ENCODE measurements at places on chromosomes 3 and 15.

DNA sequence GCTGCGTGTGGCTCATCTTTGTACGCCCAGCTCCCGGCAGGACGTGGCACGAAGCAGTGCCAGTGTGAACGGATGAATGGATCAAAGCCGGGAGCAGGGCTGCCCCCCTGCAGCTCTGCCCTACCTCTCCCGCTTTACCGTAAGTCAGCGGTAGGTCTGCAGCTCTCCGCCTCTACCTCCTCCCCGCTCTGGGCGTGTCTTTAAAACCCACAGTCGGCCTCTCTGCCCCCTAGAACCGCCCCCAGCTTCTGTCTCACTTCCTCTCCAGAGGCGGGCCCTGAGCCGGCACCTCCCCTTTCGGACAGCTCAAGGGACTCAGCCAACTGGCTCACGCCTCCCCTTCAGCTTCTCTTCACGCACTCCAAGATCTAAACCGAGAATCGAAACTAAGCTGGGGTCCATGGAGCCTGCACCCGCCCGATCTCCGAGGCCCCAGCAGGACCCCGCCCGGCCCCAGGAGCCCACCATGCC is at the start of gene PML:
PML (plus strand) TSS at position 304 of the 471 bp plus-strand sequence; CDS start at position 401, 97 bp downstream.
- DNase-seq, result peak; percentile 74

DNA sequence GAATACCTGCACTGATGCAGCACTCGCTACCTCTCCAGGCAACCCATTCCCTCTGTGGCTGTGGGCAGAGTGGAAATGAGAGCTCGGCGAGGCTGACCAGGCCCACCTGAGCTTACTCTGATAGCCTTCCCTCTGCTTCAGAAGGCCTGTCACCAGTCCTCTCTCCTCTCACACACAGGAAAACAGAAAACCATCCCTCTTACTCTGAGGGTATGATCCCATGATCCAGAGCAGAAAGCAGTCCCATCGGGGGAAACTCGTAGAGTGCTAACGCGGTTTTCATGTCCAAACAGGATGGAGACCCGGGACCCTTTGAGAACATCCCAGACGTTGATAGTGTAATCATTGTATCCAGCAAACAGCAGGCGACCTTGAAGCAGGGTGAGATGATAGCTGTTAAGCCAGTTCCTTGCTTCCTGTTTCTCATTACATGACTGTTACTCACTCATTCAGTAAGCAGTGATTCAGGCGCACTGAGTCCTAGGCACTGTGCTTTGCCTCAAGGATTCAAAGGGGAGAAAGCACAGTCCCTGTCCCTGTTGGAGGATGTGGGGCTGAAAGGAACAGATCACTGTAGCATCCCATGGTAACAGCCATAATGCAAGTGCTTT is 11.8 kb upstream of the BCL2L10 start:
- no peak for DNase-seq

DNA sequence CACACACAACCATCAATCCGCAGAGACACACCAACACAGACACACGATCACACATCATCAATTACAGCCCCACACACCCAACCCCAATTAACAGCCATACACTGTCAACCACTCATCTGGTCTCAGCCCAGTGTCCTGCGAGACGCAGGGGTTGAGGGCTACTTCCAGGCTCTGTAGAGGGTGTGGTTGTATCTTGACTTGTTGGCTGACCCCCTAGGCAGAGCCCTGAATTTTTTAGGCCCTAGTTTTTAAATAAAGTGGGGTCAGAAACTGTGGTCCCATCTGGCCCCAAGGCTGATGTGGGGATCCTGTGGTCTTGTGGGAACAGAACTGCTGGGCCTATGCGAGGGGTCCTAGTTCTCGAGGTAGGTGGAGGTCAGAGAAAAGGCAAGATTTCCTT is 9.2 kb downstream of the VILL start:
- DNase-seq, result no peak

DNA sequence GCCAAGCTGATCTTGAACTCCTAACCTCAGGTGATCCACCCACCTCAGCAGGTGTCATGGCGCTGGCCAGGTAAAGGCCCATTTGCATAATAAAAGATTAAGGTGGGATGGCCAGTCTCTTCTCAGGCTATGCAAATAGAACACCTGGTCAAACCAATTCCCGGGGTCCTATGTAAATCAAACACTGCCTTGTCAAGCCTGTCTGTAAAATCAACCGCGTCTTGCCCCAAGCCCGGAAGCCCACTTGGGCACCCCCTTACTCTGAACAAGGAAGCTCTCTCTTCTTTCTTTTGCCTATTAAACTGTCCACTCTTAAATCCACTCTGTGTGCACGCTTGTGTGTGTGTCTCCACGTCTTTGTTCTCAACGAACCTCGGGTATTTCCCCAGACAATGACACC is 13.0 kb upstream of the POC1A start:
- DNase-seq, result no peak

DNA sequence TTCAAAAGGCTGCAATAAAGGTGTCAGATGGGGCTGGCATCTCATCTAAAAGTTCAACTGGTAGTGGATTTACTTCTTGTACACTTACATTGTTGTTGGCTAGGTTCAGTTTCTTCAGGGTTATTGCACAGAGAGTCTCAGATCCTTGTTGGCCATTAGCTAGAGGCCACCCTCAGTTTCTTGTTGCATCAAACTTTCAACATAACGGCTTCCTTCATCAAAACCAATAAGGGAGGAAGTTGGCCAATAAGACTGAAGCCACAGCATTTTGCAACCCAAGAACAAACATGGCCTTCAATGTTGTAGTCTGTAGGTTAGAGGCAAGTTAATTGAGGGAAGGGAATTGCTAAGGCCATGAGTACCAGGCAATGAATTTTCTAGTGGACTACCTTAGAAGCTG is 218.0 kb downstream of the ZBBX start:
- no peak for DNase-seq

DNA sequence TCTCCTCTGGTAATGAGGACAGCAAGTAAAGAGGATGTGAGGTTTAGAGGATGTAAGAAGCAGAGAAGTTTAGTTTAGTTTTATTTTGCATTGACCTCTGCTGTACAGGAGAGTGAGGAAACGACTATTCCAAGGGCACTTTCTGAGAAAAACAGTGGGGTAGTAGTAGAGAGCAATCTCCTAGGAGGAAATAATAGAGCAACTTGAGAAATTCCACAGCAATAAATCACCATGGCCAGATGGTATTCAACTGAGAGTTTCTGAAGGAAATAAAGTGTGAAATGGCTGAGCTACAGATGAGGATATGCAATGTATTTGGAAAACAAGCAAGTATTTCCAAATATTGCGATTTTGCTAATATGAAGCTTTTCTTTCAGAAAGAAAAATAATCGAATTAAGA is 118.9 kb downstream of the DPH6 start:
- DNase-seq, result no peak

GRCh38 chr15:81765816-81766215 is 280.0 kb downstream of the MEX3B start:
- no peak for DNase-seq

- no peak for DNase-seq
Measured at GRCh38 chr3:108296239-108296638, at the start of gene HHLA2. TSS of gene HHLA2 (plus strand) at chr3:108296548. CDS start at chr3:108351814, 55,266 bp downstream.

DNA sequence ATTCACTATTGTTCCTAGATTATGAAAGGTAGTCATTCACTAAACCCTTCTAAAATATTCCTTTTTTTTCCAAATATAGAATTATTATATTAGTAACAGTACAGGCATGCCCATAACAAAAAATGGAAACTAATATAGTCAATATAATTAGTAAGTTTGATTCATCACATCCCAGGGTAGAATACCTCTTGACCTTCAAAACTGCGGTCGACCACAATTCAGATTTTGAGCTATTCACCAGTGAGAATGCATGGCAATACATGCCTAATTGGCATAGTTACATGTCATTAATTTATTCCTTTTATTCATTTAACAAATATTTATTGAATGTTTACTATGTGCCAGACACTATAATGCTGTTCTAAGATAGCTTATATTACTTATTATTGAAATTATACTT is 98.0 kb downstream of the CHL1 start:
- DNase-seq, result no peak

GRCh38 chr15:26670116-26670515 is 102.8 kb downstream of the GABRB3 start:
- no peak for DNase-seq

DNA sequence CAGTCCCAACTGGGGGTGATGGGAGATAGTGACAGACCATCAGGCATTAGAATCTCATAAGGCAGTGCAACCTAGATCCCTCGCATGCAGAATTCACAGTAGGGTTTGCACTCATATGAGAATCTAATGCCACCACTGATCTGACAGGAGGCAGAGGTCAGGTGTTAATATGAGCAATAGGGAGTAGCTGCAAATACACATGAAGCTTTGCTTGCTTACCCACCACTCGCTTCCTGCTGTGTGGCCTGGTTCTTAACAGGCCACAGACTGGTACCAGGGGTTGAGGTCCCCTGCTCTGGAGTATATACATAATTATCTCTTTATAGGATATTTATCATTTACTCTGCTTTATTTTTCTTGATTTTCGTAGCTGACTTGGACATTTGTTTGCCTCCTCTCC is 36.0 kb upstream of the ZMAT3 start:
- no peak for DNase-seq

DNA sequence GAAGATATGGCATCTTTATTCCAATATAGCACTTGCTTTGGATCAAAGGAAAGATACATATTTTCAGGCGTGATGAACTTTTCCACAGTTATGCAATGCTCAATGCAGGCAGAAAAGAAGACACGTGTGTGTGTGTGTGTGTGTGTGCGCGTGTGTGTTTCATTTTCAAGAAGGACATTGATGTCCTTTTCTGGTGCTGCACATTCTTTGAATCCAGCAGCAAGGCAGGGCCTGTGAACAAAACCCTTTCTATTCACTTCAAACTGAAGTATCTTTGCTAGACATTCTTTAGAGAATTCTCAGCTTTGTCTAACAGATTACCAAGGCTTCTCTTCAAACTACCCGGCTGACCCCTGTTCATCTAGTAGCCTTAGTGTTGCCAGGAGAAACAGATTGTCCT is 124.6 kb downstream of the CD47 start:
- no peak for DNase-seq

GRCh38 chr15:70535071-70535954 is 228.0 kb downstream of the UACA start:
- DNase-seq, result peak; percentile 58

DNA sequence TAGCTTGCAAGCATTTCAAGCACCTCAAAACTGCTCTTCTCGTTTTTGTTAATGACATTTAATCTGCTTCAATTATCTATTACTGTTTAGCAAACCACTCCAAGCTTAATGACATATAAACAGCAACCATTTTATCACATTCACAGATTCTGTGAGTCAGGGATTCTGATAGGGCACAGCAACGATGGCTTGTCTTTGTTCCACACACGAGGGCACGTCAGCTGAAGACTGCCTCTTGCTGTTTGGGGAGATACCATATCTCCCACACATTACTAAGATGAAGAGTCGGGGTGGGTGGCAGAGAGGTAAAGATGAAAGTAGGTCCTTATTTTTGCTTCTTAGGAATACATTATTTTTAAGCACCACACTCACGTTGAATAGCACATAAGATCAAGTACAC is 19.3 kb downstream of the CPOX start:
- no peak for DNase-seq

- DNase-seq, result no peak
Measured at GRCh38 chr3:123299581-123299980, 97.8 kb downstream of the SEC22A start.

DNA sequence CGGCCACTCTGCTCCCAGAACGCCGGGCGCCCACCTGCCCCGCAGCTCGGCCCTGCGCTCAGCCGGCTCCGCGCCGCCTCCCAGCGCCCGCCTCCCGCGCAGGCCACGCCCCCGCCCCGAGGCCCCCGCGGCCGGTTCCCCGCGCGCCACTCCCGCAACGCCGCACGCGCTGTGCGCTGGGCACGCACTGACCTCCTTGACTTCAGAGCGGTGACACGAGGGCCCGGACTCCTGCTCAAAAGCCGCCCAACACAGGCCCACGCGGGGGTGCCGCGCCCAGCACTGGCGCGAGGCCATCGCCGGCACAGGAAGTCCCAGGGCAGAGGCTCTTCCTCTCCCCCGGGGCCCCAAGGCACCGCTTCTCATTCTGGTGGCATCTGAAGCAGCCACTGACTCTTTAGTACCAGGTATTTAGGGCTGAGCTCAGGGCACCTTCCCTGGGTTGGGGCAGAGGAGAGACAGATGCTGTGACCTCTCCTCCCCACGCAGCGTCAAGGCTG is 12.4 kb downstream of the TNK2 start:
- peak; percentile 70 for DNase-seq

GRCh38 chr15:33040496-33040895 is 154.0 kb downstream of the FMN1 start:
- no peak for DNase-seq

GRCh38 chr3:131503320-131503635 is 507 bp upstream of the MRPL3 start:
- no peak for DNase-seq

DNA sequence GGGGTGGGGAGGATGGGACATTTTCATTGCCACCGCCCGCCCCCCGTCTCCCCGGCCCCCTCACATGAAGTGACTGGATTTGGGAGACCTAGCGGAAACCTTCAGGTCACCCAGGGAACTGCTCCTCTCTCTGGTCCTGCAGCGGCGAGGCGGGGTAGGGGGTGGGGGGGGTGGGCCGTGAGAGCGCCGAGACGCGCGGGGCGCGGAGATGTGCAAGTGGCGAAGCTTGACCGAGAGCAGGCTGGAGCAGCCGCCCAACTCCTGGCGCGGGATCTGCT is 712 bp upstream of the MME start:
- no peak for DNase-seq

DNA sequence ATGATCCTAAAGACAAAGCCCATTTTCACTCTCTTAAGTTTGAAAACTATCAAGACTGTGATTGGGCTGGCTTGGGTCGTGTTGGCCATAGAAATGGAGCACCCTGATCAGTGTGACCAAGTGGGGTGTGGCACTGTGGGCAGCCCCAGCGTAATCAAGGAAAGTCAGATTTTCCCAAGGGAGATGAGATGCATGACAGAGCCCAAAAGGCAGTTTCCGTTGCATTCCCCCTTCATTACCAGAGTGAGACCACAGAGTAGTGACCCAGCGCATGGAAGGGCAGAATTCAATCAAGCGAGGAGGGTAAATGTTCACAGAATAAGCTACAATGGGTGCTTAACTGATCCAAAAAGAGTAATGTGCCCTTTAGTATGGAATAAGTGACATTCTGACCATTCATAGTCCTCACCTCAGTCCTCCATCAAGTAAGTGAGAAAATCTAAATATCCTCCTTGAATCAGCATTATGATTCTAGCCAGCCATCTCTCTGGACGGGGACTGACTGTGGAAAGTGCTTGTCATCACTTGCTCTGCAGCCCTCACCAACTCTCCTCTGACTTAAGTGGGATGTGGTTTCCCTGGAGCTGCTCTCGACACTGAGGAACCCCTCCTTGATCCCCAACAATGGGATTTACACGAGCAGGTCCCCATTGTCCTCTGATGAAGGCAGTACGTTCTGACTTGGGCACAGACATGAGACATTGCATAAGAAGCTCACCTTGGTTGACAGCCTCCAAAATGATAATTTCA is 430.5 kb downstream of the OCA2 start:
- no peak for DNase-seq

DNA sequence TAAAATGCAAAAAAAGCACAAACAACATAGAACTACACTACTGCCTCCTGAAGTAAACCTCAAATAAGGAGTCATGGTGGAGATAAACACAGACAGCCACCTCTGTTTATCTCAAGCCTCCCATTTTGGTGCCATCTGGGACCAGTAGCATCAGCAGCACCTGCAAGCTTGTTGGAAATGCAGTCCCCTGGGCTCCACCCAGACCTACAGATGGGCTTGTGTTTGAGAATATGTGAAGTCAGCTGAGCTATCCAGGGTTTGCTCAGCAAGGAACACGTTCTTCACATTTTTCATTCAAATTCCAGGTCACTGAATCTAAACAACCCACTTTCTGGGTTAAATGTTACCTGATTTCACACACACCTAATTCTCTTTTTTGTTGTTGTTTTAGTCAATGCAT is 45.5 kb downstream of the RASGRF1 start:
- no peak for DNase-seq

GRCh38 chr15:33188641-33189257 is 5.8 kb downstream of the FMN1 start:
- no peak for DNase-seq

Data from T-helper 2 cell (primary cell).